ENCODE measurements at places on chromosomes 3 and 15. TPM values are rescaled to one million over a fixed set of nuclear protein-coding genes. Genes with fewer than 3 reads are reported as not detected.

The PTH1R gene
- not detected for total RNA-seq

GRCh38 chr15:67823314-67824196 is 1.8 kb upstream of the SKOR1 start:
- peaks cover 14% of the 10 kb centered on the region for H3K36me3 ChIP-seq
- H3K4me3 ChIP-seq = peak overlapping the region; percentile 92
- H3K4me1 ChIP-seq = peaks cover 40% of the 10 kb centered on the region
- H3K27ac ChIP-seq = peak overlapping the region; percentile 51

DNA sequence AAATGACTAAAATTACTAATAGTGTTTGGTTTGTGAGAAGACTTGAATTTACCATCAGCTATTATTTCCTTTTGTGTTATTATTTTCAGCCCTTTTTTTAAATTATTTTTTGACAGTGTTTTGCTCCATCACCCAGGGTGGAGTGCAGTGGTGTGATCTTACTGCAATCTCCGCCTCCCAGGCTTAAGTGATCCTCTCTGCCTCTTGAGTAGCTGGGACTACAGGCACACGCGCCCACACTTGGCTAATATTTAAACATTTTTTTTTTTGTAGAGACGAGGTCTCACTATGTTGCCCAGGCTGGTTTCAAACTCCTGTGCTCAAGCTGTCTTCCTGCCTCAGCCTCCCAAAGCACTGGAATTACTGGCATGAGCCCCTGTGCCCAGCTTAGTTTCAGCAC is 31.7 kb upstream of the UTS2B start:
- no peak for DNase-seq
- no peak overlapping the region for H3K4me3 ChIP-seq
- H3K4me1 ChIP-seq = peaks cover 2% of the 10 kb centered on the region

DNA sequence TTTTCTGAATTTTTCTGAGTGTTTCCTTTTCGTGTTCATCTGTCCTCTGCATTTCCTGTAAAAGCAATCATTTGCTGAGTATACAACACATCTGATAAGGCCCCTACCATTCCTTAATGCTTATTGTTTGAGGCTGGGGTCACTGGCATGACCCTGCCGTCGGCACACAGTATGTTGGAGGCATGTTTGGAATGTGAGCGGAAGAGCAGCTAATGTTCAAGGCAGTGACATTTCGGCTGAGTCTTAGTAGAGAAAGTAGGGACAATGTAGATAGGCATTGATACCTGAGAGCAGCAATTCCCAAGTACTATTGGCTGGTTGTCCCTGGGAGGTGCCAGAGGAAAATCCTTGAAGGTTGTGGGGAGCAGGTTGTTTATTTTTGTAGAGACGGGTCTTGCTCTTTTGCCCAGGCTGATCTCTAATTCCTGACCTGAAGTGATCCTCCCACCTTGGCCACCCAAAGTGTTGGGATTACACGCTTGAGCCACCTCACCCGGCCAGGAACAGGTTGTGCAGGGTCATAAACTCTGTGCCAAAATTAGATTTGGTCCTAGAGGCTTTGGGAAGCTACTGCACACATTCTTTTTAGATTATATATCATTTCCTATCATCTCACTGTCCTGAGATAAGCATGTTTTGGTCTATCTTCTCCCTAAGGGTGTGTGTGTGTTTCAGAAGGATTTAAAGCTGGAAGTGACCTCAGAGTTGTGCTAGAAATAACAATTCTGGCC is 13.5 kb downstream of the PTPN23 start:
- H3K27me3 ChIP-seq = no peaks in the 10 kb centered on the region
- H3K36me3 ChIP-seq = no peaks in the 10 kb centered on the region
- peaks cover 14% of the 10 kb centered on the region for H3K4me1 ChIP-seq
- DNase-seq = no peak
- H3K4me3 ChIP-seq = no peak overlapping the region

DNA sequence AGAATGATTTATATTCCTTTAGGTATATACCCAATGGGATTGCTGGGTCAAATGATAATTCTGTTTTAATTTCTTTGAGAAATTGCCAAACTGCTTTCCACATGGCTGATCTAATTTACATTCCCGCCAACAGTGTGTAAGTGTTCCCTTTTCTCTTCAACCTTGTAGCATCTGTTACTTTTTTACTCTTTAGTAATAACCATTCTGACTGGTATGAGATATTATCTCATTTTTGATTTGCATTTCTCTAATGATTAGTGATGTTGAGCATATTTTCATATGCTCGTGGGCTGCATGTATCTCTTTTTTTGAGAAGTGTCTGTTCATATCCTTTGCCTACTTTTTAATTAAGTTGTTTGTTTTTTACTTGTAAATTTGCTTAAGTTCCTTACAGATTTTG is 1264.2 kb downstream of the OTOL1 start:
- H3K27ac ChIP-seq = no peak overlapping the region
- H3K4me1 ChIP-seq = no peaks in the 10 kb centered on the region
- DNase-seq = no peak
- no peak overlapping the region for H3K4me3 ChIP-seq
- no peaks in the 10 kb centered on the region for H3K36me3 ChIP-seq

DNA sequence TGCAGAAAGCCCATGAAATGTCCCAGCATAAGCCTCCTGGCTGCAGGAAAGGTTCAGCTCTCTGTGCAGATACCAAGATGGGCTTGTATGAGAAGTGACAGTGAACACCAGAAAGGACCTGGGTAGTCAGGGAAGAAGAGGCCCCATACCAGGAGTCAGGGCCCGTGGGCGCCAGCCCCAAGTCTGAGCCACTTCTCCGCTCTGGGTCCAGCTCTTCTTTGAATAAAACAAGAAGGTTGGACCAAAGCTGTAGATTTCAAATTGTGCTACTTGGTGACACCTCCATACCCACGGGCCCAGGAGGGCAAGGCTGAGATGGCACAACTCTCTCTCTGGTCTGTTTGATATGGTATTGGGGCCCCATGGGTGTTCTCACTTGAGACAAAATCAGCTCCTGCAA is 261.5 kb downstream of the UACA start:
- no peak overlapping the region for H3K27ac ChIP-seq
- DNase-seq = no peak
- no peaks in the 10 kb centered on the region for H3K27me3 ChIP-seq
- H3K36me3 ChIP-seq = no peaks in the 10 kb centered on the region
- H3K4me1 ChIP-seq = peaks cover 36% of the 10 kb centered on the region
- H3K4me3 ChIP-seq = no peak overlapping the region

The EPHA6 gene
- total RNA-seq = not detected

The TRPM1 gene
- total RNA-seq = not detected

- no peak for DNase-seq
- no peaks in the 10 kb centered on the region for H3K4me1 ChIP-seq
- H3K27me3 ChIP-seq = peaks cover 55% of the 10 kb centered on the region
- no peak overlapping the region for H3K4me3 ChIP-seq
Observed at GRCh38 chr3:113264283-113265131, 53.1 kb downstream of the BOC start.

DNA sequence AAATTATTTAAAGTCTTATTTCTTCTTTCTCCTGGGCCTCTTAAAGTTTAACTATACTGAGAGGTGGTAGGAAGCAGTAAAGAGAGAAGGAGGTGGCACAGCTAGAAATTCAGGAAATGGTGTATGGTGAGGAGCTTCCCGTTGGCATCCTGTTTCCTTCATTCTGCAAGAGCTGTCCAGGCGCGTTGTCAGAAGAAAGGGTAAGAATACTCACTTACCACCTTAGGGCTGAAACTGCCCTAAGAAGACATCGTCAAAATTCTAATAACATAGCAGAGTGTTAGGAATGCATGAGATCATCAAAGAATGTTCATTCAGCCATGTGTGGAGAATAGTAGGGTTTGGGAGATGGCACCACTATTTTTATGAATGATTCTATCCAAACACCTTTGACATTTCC is 699.6 kb downstream of the MCTP2 start:
- H3K36me3 ChIP-seq = no peaks in the 10 kb centered on the region
- H3K4me1 ChIP-seq = no peaks in the 10 kb centered on the region
- no peak overlapping the region for H3K4me3 ChIP-seq
- DNase-seq = no peak

The TAGLN3 gene
- total RNA-seq = 0.32 TPM

The CLDN11 gene
- total RNA-seq = not detected

The CPEB1 gene
- total RNA-seq = 0.50 TPM

DNA sequence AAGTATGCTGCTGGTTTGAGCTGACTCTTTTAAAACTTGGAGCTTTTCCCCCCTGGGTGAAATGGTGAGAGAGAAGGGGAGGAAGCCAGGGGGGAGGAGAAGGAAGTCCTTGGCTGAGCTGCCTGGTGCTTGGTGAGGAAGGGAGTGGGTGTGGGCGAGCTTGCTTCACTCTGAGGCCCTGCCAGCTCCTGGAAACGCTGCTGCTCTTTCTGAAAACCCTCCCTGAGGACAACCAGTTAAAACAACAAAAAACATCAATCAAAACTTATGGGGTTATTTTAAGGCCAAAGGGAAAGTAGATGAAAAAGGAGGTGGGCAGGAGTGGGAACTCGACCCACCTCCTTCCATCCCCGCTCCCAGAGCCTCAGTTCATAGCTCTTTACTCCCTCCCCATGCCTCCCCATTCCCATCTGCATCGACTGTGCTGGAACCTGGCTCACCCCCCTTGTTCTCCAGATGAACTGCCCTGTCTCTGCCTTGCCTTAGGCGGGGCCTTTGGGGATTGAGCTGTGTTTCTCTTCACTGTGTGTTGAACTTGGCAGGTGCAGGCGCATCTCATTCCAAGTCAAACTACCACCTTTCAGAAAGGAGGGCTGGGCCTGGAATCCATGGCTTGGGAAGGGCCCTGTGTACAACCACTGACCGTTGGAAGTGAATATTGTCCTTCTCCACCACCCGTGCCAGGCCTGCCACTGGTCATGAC is 166.1 kb downstream of the ZNF621 start:
- H3K4me3 ChIP-seq = no peak overlapping the region
- DNase-seq = no peak
- no peaks in the 10 kb centered on the region for H3K36me3 ChIP-seq

DNA sequence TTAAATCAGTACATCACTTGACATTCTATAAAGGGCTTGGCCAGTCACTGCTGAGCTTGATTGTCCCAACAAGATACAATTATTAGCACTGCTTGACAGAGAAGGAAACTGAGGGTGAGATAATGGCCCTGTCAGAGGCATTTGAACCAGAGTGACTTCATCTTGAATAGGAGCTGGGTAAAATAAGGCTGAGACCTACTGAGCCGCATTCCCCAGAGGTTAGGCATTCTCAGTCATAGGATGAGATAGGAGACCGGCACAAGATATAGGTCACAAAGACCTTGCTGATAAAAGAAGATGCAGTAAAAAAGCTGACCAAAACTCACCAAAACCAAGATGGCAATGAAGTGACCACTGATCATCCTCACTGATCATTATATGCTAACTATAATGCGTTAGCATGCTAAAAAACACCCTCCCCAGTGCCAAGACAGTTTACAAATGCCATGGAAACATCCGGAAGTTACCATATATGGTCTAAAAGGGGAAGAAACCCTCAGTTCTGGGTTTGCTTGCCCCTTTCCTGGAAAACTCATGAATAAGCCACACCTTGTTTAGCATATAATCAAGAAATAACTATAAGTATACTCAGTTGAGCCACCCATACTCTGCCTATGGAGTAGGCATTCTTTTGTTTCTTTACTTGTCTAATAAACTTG is 239.1 kb upstream of the SETMAR start:
- H3K4me1 ChIP-seq = peaks cover 4% of the 10 kb centered on the region
- H3K36me3 ChIP-seq = no peaks in the 10 kb centered on the region
- no peaks in the 10 kb centered on the region for H3K27me3 ChIP-seq
- no peak for DNase-seq
- H3K27ac ChIP-seq = no peak overlapping the region

All from T-helper 17 cell (primary cell).